ENCODE measurements at places on chromosomes 5 and 9.

GRCh38 chr5:31853398-31854135, 214.6 kb downstream of the PDZD2 start:
- H3K36me3 ChIP-seq, result no peaks in the 10 kb centered on the region
- no peak overlapping the region for H3K27ac ChIP-seq
- no peak for DNase-seq
- H3K4me1 ChIP-seq, result peaks cover 7% of the 10 kb centered on the region
- H3K27me3 ChIP-seq, result peaks cover 6% of the 10 kb centered on the region
- no peak overlapping the region for H3K4me3 ChIP-seq

DNA sequence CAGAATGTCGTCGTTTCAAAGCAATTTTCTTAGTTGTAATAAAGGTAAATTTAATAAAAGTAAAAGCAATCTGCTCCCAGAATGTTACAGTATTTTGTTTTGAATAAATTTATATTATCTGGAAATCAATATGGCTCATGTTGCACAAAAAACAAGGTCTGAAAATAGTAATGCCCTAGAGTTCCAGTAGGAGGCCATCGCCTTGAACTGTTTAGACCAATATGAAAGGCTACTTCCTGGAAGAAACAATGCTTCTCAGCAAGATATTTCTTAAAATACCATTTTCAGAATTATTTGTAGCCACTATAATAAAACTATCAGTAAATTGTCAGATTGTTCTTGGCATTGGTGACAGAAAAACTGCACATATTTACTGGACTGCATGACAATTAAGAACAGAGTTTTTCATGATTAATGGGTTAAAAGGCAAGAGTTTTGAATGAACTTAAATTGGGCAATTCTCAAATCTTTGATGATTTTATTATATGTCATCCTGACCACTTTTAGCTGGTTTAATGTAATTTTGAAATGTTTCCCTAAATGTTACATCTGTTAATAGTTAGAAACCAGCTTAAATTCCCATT, 153.2 kb downstream of the COMMD10 start:
- H3K4me3 ChIP-seq, result no peak overlapping the region
- no peaks in the 10 kb centered on the region for H3K27me3 ChIP-seq
- H3K27ac ChIP-seq, result no peak overlapping the region
- no peaks in the 10 kb centered on the region for H3K36me3 ChIP-seq
- DNase-seq, result no peak

DNA sequence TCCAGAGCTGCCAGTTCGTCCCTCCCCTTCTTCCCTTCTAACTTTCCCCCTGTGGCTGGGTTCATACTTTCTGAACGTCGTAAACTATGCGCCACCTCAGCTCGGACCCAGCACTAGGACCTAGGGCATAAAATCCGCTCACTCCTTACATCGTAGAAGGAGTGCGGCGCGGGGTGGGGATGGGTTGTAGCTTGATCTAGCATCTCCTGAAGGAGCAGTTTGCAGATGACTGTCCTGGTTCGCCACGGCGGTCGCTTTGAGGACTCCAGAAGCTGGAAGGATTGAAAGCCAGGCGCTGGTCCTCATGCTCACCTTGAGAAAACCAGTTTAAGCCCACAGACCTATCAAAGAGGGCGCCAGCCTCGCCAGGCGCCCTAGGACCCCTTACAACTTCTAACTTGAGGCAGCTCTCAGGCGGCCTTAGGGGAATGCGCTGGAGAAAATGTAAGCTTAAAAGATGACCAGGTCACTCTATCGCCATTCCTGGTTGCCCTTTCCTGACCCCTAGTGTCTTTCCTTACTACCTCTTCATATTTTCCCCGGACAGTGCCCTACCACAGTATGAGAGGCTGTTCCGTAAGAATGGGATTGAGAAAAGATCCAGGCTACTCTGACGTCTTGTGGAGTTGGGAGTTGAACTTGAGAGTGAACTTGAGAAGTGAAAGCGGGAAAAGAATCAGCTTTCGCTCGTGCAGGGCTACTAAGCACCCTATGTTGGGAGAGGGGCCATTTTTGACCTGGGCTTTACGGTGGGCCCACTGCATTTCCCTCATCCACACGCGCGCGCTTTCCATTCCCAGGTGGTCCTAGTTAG, 2.8 kb downstream of the RORB start:
- peaks cover 93% of the 10 kb centered on the region for H3K27me3 ChIP-seq
- no peak overlapping the region for H3K4me3 ChIP-seq
- peak; percentile 20 for DNase-seq
- H3K4me1 ChIP-seq, result peaks cover 5% of the 10 kb centered on the region
- no peaks in the 10 kb centered on the region for H3K36me3 ChIP-seq

DNA sequence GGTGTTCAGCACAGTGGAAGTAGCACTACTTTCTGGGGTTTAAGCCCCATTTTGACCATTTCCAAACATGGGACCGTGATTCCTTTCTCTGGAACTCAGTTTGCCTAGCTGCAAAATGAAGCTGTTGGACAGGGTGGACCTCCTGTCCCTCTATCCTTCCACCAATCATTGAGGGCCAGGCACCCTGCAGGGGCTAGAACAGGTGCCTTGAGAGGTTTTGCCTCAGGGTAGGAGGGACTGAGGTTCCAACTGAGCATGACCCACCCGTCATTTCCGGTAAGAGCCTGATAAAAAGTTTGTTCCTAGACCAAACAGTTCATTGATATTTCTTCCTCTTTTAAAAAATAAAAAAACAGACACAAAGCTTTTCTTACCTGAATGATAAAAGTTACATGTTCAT, 116.5 kb downstream of the MVB12B start:
- H3K4me3 ChIP-seq, result no peak overlapping the region
- DNase-seq, result no peak
- H3K4me1 ChIP-seq, result peaks cover 4% of the 10 kb centered on the region
- no peaks in the 10 kb centered on the region for H3K27me3 ChIP-seq
- no peak overlapping the region for H3K27ac ChIP-seq

- no peak for DNase-seq
- H3K4me1 ChIP-seq, result no peaks in the 10 kb centered on the region
- H3K27ac ChIP-seq, result no peak overlapping the region
- H3K4me3 ChIP-seq, result no peak overlapping the region
These were observed 14.7 kb downstream of the GM2A start for GRCh38 chr5:151267491-151268260.

- H3K4me3 ChIP-seq, result no peak overlapping the region
- no peaks in the 10 kb centered on the region for H3K36me3 ChIP-seq
- no peak overlapping the region for H3K27ac ChIP-seq
- H3K27me3 ChIP-seq, result no peaks in the 10 kb centered on the region
These were observed 28.7 kb downstream of the DNM1 start for GRCh38 chr9:128231638-128232527.

GRCh38 chr5:59758566-59758965, 135.0 kb downstream of the PDE4D start:
- H3K4me1 ChIP-seq, result no peaks in the 10 kb centered on the region
- no peak overlapping the region for H3K27ac ChIP-seq
- DNase-seq, result no peak
- no peaks in the 10 kb centered on the region for H3K27me3 ChIP-seq
- no peak overlapping the region for H3K4me3 ChIP-seq
- no peaks in the 10 kb centered on the region for H3K36me3 ChIP-seq

DNA sequence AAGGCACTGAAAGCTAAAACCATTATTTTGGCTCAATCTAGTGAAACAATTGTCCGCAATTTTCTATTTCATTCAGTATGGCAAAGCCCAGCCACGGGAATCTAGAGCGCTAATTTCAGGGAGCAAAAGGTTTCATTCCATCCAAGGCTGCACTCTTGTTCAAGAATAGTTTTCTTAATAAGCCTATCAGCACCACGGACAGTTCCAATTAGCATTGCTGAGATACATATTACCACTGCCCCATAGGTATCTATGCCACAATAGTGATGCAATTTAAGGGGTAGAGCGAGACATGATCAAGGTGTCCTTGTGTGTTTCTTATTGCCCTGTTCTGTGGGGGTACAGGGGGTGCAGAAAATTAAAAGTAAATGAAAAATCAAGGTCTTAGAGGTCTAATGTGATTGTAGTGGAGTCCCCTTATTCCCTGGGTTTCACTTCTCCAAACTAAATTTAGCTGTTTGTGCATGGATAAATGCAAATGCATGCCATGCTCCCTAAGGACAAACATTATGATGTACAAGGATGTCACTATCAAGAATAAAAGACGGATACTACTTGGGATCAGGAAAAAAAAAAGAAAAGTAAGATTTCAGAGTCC, 45.5 kb downstream of the SPOCK1 start:
- peak; percentile 80 for DNase-seq
- no peaks in the 10 kb centered on the region for H3K4me1 ChIP-seq
- H3K27me3 ChIP-seq, result peaks cover 21% of the 10 kb centered on the region
- no peak overlapping the region for H3K4me3 ChIP-seq

DNA sequence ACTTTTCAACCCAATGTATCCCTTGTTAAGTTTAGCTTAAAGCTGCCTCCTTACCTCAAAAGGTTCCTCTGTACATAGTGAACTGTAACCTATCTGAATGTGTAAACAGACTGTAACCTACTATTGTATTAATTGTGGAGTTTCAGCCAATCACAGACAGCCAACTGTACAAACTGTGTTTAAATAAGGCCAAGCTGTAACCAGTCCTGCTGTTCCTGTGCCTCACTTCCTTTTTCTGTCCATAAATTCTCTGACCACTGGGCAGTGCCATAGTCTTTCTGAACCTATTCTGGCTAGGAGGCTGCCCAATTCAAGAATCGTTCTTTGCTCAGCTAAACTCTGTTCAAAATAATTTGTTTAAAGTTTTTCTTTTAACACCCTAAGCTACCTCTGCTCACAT, 74.7 kb upstream of the DAPK1 start:
- DNase-seq, result peak; percentile 22
- H3K4me1 ChIP-seq, result no peaks in the 10 kb centered on the region
- no peaks in the 10 kb centered on the region for H3K27me3 ChIP-seq
- H3K27ac ChIP-seq, result no peak overlapping the region
